ENCODE measurements at places on chromosomes 4 and X. TPM values are rescaled to one million over a fixed set of nuclear protein-coding genes. Genes with fewer than 3 reads are reported as not detected.

GRCh38 chr4:107806196-107806595 lies 18.5 kb upstream of the SGMS2 start:
- DNase-seq, result no peak
- H3K27me3 ChIP-seq, result no peaks in the 10 kb centered on the region

DNA sequence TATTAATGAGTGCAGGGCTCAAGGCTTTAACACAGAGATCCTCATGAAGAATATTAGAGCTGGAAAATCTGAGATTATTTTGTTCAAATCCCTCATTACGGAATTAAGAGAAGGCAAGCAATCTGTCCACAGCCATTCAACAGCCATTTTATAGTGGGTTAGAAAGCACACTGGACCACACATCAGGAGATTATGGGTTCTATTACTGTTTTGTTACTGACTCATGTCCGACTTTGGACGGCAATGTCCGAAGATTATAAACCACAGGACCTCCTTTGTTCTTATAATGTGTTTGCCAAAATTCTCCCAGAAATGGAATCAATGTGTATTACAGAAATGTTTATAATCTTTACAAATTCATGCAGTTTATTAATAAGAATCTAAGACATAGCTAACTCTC lies 8.1 kb downstream of the LAMTOR3 start:
- no peak overlapping the region for H3K27ac ChIP-seq
- H3K36me3 ChIP-seq, result peaks cover 17% of the 10 kb centered on the region
- no peaks in the 10 kb centered on the region for H3K27me3 ChIP-seq
- no peak overlapping the region for H3K4me3 ChIP-seq
- no peak for DNase-seq
- H3K4me1 ChIP-seq, result no peaks in the 10 kb centered on the region

DNA sequence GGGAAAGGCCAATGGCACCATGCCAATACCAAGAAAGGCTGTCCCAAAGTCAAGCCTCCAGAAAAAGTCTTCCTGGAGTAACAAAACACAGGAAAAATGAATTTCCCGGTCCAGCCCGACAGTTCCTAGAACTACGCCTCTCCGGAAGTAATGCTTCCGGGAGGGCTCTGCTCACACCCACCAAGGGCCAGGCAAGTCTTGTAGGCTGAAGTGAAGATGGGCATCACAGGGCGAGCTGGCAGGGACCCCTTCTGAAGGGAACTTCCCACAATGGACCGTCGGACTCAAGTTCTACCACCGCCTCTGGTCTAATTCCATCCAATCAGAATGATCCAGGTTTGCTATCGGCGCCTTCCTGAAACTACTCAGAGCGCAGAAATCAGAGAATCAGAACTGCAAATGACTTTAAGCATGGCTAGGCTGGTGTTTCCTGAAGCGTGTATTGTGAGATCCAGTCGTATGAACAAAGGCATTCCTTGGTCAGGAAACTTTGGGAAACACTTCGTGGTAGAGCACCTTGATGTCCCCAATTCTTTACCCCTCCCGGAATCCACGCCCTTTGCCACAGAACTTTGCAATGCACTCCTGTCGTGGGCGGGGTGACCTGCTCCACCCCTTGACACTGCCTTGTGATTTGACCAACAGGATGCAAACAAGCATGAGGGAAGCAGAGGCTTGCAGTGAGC lies 127.8 kb downstream of the BCOR start:
- peaks cover 12% of the 10 kb centered on the region for H3K4me1 ChIP-seq
- DNase-seq, result no peak
- no peaks in the 10 kb centered on the region for H3K27me3 ChIP-seq
- no peak overlapping the region for H3K27ac ChIP-seq

DNA sequence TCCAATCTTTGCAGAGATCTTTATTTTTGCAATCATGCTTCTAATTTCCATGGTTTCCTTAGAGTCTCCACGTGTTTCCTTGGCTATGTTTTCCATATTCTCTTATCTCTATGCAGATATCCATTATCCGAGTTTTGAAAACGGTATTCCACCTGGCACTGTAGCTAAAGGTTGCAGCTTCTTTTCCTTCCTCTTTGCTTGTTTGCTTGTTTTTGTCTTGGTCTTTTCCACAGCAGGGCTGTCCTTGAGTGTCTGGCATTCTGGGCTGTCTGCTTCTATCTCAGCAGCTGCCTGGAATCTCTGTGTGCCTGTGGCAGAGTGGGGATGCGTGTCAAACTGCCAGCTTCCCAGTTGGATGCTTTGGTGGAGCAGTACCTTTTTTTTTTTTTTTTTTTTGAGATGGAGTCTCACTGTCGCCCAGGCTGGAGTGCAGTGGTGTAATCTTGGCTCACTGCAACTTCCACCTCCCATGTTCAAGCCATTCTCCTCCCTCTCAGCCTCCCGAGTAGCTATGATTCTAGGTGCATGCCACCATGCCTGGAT lies 46.9 kb downstream of the WFS1 start:
- peaks cover 3% of the 10 kb centered on the region for H3K27me3 ChIP-seq
- no peak overlapping the region for H3K27ac ChIP-seq
- H3K4me1 ChIP-seq, result no peaks in the 10 kb centered on the region
- no peak overlapping the region for H3K4me3 ChIP-seq
- no peaks in the 10 kb centered on the region for H3K36me3 ChIP-seq
- DNase-seq, result no peak

GRCh38 chr4:189802884-189803283 lies 137.8 kb upstream of the FRG1 start:
- no peaks in the 10 kb centered on the region for H3K36me3 ChIP-seq
- DNase-seq, result no peak
- no peak overlapping the region for H3K4me3 ChIP-seq
- no peaks in the 10 kb centered on the region for H3K4me1 ChIP-seq
- H3K27me3 ChIP-seq, result no peaks in the 10 kb centered on the region

DNA sequence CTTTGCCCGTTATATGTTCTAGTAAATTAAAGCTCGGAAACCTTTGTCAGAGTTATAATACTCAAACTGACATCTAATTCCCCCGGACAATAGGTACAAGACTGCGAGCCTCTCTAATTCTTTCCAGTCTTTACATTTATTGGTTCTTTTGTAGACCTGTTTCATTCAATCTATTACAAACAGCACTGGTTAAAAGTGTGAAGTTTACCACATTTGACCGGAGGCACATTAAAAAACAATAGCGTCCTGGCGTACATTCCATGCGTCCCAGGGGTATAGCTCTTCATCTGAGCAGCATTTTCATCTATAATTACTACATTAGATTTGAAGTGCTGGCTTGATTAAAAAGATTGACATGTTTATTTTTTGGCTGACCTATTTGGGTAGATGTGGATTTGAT lies 49.9 kb upstream of the TENM3 start:
- no peaks in the 10 kb centered on the region for H3K27me3 ChIP-seq
- no peak for DNase-seq
- no peak overlapping the region for H3K4me3 ChIP-seq
- H3K27ac ChIP-seq, result no peak overlapping the region
- no peaks in the 10 kb centered on the region for H3K36me3 ChIP-seq

- no peaks in the 10 kb centered on the region for H3K4me1 ChIP-seq
- no peaks in the 10 kb centered on the region for H3K27me3 ChIP-seq
- no peak overlapping the region for H3K27ac ChIP-seq
- DNase-seq, result no peak
These were observed 55.8 kb upstream of the GIMD1 start for GRCh38 chr4:106424426-106424825.

DNA sequence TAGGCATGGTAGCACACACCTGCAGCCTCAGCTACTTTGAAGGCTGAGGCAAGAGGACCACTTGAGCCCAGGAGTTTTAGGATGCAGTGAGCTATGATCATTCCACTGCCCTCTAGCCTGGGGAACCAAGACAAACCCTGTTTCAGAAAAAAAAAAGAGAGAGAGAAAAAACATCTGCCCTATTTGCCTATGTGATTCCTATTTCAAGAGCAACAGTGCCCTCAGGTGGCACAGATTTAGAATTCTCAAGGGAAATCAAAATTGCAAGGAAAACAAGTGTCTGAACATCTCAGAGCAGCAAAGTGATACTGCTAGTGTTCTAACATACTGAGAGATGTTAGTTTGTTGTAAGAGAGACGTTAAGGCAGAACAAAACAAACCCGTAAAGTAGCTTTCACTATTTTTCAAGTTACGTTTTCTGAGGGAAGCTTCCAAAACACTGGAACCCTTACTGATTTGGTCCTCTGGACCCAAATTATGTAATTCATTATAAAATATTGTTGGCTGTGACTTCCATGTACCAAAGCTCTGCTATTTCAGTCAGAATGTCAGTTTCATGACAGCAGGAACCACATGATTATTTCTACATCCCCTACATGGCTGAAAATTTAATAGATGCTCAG lies 7.9 kb downstream of the BDH2 start:
- no peak overlapping the region for H3K27ac ChIP-seq
- H3K27me3 ChIP-seq, result no peaks in the 10 kb centered on the region
- H3K4me1 ChIP-seq, result no peaks in the 10 kb centered on the region

GRCh38 chr4:106569146-106570031 lies 200.8 kb upstream of the GIMD1 start:
- no peak overlapping the region for H3K4me3 ChIP-seq
- H3K4me1 ChIP-seq, result no peaks in the 10 kb centered on the region
- no peaks in the 10 kb centered on the region for H3K27me3 ChIP-seq
- no peak overlapping the region for H3K27ac ChIP-seq
- DNase-seq, result no peak

DNA sequence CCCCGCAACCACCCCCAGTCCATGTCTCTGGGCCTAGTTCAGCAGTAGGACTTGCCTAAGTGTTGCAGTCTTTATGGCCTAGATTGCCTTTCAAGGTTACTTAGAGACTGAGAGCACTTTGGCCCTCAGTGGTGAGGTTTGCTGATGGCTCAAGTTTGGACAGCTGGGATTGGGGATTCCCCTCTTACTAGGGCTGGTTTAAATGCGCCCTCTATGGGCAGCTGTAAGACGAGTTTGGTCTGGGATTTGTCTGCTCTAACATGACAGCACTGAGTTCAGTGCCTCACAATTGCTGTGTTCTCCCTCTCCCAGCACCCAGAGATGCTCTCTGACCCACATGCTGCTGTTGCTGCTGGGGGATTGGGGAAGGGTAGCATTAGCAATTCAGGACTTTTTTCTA lies 23.1 kb downstream of the DACH2 start:
- DNase-seq, result no peak
- H3K27me3 ChIP-seq, result no peaks in the 10 kb centered on the region

GRCh38 chrX:68844581-68844980 lies 15.8 kb downstream of the EFNB1 start:
- no peak for DNase-seq
- H3K36me3 ChIP-seq, result no peaks in the 10 kb centered on the region
- H3K27me3 ChIP-seq, result no peaks in the 10 kb centered on the region
- no peaks in the 10 kb centered on the region for H3K4me1 ChIP-seq

DNA sequence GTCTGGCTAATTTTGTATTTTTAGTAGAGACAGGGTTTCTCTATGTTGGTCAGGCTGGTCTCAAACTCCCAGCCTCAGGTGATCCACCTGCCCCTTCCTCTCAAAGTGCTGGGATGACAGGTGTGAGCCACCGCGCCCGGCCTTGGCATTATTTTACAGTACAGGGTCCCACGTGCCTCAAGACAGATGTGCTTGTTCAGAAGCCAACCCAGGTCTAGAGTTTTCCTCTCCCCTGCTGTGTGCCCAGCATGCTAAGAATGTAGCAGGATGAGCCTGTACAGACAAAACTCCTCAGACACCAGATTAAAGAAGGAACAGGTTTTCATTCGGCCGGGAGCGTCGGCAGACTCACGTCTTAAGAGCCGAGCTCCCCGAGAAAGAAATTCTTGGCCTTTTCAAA lies 42.2 kb downstream of the CRLF2 start:
- DNase-seq, result no peak
- no peaks in the 10 kb centered on the region for H3K4me1 ChIP-seq
- H3K36me3 ChIP-seq, result no peaks in the 10 kb centered on the region

DNA sequence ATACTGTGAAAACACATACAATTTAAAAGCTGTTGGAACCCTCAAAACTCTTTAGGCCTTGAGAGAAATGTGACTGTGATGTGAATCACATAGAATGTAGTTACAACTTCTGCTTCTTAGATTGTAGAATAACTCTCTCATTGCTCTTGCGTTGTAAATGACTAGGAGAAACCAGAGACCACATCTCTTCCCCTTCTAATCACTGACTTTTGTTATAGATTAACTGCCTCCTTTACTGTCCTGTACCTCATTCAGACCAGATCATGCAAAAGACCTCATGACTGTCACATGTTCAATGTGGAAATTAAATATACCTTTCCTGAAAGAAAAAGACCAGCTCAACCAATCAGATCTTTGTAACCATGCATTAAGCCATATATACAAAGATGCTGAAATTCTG lies 43.2 kb upstream of the NEIL3 start:
- DNase-seq, result no peak
- H3K4me1 ChIP-seq, result no peaks in the 10 kb centered on the region
- no peak overlapping the region for H3K27ac ChIP-seq

Gene RFC1
- 79.8 TPM for total RNA-seq

Gene CT45A1
- not detected for total RNA-seq

Gene SORCS2
- total RNA-seq, result not detected

Gene ADRA2C
- total RNA-seq, result not detected
